ENCODE measurements at places on chromosomes 11 and 22.

GRCh38 chr22:44091021-44091721 is 67.1 kb downstream of the PARVB start:
- no peak for DNase-seq

- no peak for DNase-seq
These were observed 1354.5 kb downstream of the BRD1 start for GRCh38 chr22:48473202-48473601.

- no peak for DNase-seq
These were observed 41.3 kb upstream of the ETS1 start for GRCh38 chr11:128628686-128629085.

DNA sequence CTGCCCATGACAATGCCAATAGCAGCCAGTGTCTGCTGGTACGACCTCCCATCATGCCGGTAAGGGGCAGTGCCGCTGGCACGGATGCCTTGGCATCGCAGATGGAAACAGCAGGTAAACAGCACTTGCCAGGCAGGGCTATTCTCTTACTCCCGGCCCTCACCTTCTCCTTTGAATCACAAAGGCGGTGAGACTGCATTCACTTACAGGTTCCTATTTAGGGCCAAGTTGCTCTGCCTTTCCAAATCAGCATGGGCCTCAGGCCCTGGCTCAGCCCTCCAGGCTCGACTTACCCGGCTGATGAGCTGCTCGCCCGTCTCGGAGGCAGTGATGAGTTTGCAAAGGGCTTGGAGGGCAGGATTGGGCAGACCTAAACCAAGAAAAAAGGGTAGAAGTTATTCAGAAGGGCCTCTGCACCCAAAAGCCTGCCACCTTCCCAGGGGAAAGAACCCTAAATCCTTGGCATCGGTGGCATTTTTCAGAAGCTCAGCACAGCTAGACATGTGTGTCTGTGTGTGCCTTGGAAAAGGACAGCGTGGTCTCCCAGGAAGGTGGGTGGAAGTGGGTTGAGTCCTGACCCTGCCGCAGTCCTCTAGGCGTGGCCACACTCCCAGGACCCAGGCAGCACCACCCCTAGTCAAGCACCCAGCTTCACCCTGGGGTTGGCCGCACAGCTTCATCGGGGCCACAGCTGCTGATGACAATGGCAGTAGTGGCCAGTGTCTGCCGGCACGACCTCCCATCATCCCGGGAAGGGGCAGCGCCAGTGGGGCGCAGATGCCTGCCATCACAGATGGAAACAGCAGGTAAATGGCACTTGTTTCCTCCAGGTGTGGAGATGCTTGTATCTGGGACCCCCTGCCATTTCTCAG is 73.5 kb upstream of the PITPNB start:
- DNase-seq: no peak

DNA sequence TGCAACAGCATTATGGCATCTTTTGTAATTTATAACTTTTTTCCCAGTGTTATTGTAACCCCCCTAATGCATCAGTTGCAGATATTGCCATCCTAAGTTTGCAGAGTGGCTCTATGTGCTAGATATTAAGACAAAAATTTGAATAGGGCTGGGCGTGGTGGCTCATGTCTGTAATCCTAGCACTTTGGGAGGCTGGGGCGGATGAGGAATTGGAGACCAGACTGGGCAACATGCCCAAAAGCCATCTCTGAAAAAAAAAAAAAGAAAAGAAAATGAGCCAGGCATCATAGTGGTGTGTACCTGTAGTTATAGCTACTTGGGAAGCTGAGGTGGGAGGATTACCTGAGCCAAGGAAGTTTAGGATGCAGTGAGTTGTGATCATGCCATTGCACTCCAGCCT is 50.1 kb upstream of the MUC15 start:
- no peak for DNase-seq

GRCh38 chr22:23103199-23103954 is 33.1 kb downstream of the GNAZ start:
- DNase-seq: no peak

DNA sequence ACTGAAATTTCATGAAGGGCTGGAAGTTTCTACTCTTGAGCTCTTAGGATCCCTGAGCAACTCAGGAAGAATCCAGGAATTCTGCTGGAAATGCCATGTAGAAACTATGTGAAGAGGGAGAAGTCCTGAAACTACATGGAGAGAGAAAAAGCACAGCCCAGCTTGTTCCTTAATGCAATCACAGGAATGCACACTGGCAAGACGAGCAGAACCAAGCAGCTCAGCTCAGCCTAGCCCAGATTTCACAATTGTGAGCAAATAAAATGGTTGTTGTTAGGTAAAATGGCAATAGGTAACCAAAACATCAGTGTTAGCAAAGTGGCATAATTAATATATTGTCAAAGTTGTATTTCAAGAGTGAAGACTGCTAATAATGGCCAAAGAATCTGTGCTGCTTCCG is 28.1 kb downstream of the ZNF214 start:
- DNase-seq: no peak

DNA sequence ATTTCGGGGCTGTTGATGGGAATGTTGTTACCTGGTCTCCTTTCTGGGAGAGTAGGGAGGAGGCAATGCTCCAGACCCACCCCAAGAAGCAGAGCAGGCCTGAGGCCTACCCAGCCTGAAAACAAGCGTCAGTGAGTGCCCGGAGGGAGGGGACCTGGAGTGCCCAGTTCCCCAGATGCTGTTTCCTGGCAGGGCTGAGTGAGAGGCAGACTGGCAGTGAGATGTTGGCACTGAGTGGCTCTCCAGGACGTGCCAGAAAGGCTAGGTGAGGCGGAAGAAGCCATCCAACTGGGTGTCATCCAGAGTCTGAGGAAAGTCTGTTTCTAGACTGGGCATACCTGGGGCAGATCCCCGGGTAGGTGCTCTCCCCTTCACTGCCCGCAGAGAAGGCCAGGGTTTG is 1.3 kb downstream of the POU2F3 start:
- no peak for DNase-seq

- DNase-seq: no peak
These were observed 88.2 kb downstream of the SWAP70 start for GRCh38 chr11:9752091-9752490.

- DNase-seq: no peak
These were observed 6.3 kb downstream of the ZDHHC5 start for GRCh38 chr11:57674251-57674650.

GRCh38 chr11:18193010-18193409 is 20.4 kb downstream of the MRGPRX4 start:
- DNase-seq: no peak

- no peak for DNase-seq
These were observed 17.9 kb downstream of the MUC5AC start for GRCh38 chr11:1175461-1176223.

DNA sequence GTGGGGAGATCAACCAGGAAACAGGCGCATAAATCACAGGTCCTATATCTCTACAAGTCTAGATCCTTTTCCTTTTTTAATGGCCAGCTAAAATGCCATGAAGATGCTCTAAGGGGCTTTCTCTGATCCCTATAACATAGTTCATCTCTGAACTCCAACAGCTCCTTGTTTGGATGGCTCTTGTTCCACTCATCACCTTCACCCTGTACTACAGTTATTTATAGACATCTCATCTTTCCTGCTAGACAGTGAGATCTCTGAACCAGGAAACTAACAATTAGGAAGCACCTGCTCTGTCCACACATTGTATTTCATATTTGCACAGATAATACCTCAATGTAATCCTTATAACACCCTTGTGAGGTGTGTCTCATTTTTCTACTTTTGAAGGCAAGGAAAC is 31.6 kb downstream of the KCNA4 start:
- DNase-seq: no peak

DNA sequence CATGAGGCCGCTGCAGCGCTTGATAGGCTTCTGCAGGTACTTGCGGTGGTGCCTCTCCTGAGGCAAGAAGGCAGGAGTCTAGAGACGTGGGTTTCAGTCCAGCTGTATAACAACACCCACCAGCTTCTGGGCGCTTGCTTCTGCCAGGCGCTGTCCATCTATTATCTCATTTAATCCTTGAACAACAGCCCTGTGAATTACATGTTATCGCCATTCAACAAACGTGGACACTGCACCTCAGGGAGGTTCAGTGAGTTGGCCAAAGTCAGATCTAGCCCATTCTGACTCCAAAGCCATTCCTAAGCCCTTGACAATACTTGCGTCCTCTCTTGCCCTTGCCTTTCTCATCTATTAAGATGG is 436 bp upstream of the FAM181B start:
- no peak for DNase-seq

- no peak for DNase-seq
These were observed 64.6 kb downstream of the CTTN start for GRCh38 chr11:70462818-70463477.

- DNase-seq: no peak
These were observed 27.0 kb upstream of the MICAL2 start for GRCh38 chr11:12083380-12083779.

DNA sequence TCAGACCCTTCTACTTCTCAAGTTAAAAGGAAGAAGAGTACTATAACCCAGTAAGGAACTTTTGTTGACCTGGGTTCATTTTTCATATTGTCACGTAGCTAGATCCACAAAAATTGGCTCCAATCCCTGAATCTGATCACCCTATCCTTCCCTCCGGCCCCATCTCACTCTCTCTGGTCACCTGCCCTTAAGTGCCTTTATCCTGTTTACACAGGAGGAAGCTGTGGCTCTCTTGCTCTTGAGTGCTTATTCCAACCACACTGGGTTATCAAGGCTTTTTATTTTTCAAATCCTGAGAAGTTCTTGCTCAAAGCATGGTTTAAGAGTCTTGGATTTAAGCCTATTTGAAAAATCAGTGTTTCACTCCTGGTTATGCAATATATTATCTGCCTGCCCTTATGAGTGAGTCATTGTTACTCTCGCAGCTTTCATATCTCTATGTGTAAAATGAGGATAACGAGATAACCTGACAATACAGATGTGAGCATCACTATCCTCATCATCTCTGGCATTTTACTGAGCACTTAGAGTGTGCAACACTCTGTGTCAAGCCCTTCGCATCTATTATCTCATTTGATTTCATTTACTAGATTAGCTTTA is 293.9 kb downstream of the GUCY1A2 start:
- no peak for DNase-seq

DNA sequence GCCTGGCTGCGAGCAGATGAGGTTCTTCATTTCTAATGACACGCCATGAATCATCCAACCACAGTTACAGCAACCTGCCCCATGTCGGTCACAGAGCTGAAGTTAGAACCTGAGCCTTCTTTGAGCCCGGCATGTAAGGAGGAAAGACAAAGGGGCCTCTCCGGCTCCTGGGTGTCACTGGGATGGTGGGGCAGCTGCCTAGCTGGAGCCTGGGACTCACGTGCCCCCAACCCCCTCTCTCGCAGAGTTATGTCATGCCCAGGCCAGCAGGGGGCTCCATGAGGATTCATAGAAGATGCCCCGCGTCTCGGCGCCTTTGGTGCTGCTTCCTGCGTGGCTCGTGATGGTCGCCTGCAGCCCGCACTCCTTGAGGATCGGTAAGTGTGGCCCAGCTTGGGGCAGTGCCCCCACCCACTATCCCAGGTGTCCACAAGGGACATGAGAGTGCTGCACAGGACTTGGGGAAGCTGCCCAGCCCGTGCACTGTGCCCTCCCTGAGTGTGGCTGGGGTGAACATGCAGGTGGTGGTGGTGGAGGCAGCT is 148.5 kb downstream of the GRIK4 start:
- DNase-seq: peak; percentile 33

GRCh38 chr22:43388420-43388851 is 23.4 kb upstream of the MPPED1 start:
- DNase-seq: peak; percentile 75

DNA sequence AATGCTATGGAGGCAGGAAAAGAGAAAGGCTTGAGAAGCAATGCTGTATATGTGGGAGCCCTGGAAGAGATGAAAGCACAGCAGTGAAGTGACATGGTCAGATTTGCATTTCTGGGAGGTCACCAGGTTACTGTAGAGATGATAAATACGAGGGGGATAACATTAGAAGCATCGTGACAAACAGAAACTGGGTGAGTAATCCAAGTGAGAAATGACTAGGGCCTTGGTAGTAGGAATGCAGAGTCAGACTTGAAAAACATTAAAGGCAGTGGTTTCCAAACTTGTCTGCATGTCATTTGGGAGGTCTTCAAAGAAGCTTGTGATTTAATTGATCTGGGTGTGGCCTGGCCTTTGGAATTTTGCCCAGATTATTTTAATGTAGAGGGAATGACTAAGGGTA is 43.9 kb downstream of the CCDC34 start:
- DNase-seq: peak; percentile 7

GRCh38 chr11:72696866-72697700 is 22.9 kb upstream of the PDE2A start:
- no peak for DNase-seq

GRCh38 chr22:23549198-23549595 is 30.9 kb downstream of the IGLL1 start:
- no peak for DNase-seq

GRCh38 chr11:118791111-118791960 is at the start of gene DDX6:
DDX6 (minus strand) TSS chr11:118791164; CDS start chr11:118786251, 4,913 bp downstream.
- DNase-seq: peak; percentile 65

DNA sequence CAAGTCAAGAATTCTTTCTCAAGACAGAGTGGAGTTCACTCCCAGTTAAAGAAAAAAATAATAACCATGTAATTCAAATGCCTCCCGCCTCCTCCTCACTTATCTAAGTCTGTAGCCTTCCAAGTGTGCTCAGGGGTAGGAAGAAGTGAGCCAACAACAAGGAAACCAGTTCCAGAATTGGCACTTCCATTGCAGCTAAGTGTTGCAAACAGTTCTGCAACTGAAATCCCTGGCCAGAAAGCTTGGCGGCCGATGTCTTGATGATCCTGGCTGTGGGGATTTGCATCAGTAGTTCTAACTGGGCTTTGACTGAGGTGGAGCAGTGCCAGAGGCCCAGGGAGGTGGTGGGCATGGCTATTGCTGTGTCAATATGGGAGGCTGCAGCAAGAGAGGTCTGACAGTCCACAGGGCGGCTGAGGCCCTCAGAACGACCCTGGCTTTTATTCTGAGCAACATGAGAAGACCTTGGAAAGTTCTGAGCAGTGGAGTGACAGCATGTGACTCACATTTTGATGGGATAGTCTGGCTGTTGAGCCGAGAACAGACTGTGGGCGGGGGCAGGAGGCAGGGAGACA is 19.2 kb downstream of the DHCR7 start:
- DNase-seq: no peak

DNA sequence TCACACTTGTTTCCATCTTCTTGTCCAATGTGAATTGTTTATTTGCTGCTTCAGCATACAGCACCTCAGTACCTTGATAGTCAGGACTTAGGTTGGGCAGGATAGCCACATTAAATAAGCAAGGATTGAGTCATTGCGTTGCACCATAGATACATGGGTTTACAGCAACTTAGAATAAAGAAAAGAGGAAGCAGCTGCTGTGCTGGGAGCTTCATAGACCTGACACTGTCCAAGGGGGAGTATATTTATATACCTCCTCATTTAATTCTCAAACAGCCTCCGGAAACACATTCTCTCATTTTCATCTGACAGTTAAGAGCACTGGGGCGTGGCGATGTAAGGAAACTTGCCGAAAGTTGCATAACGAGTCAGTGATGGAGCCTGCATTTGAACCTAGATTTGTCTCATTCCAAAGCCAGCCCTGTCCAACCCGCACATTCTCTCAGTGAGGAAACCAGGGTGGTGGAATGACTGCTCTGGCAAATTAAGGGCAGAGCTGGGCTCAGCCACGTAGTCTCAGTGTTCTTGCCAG is 42.2 kb downstream of the UBASH3B start:
- DNase-seq: no peak

GRCh38 chr11:44116234-44116830 is 20.9 kb downstream of the EXT2 start:
- no peak for DNase-seq

- DNase-seq: peak; percentile 81
These were observed 15.1 kb downstream of the CHRM1 start for GRCh38 chr11:62905927-62906531.

GRCh38 chr22:39612811-39613548 is 42.4 kb downstream of the CACNA1I start:
- no peak for DNase-seq

GRCh38 chr11:1458340-1459218 is 28.0 kb downstream of the MOB2 start:
- no peak for DNase-seq
